ENCODE measurements at places on chromosomes 16 and 17. TPM values are rescaled to one million over a fixed set of nuclear protein-coding genes. Genes with fewer than 3 reads are reported as not detected.

GRCh38 chr16:73054813-73055482 is 7.0 kb upstream of the ZFHX3 start:
- peak; percentile 64 for DNase-seq

Gene KCNH4
- total RNA-seq: not detected

GRCh38 chr17:40312893-40313667 is 4.1 kb downstream of the RARA start:
- DNase-seq: no peak

GRCh38 chr16:89350701-89351380 is 133.3 kb downstream of the ZNF778 start:
- no peak for DNase-seq

Gene CACNG1
- total RNA-seq: 0.06 TPM

DNA sequence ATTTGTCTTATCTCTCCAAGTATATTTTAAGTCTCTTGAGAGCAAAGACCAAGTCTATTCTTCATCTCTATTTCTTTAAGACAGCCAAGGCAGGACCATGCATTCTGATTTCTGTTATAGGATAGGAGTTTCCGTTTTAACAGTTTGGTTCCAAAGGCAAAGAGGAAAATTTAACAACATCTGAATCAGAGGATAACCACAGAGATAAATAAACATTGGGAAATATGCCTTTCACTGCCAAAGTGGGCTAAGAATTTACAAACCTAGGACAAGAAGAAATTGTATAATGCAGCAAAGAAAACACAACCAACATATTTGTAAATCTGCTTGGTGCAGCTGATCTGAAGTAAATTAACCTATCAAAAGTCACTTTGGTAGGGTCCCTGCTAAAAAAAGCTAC is 37.7 kb downstream of the USP32 start:
- peak; percentile 70 for DNase-seq

GRCh38 chr17:79520167-79521165 is 90.4 kb downstream of the RBFOX3 start:
- no peak for DNase-seq

GRCh38 chr16:73996624-73997339 is 299.8 kb upstream of the PSMD7 start:
- peak; percentile 7 for DNase-seq

DNA sequence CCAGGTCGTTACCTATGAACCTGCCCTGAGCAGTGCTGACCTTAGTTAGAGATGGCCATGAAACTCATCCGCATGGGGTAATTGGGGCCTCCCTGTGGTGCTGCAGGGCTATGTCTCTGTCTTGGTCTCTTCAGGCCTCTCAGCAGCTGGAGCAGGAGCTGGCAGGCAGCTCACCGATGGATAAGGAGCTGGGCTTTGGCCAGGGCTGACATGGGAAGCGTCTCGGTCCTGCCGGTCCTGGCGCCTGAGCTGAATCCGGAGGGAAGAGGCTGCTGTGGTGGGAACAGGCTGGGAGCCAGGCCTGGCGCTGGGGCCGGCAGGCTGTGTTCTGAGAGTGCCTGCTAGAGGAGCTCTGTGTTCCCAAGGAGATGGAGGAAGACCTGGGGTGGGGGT is 10.1 kb downstream of the IL32 start:
- DNase-seq: no peak

GRCh38 chr16:73237601-73238000 is 189.7 kb upstream of the ZFHX3 start:
- no peak for DNase-seq

GRCh38 chr17:428414-428813 is 75.8 kb upstream of the RPH3AL start:
- no peak for DNase-seq

GRCh38 chr16:60230666-60231065 is 1496.5 kb upstream of the GOT2 start:
- DNase-seq: peak; percentile 6

Gene ARHGDIA
- 315 TPM for total RNA-seq

DNA sequence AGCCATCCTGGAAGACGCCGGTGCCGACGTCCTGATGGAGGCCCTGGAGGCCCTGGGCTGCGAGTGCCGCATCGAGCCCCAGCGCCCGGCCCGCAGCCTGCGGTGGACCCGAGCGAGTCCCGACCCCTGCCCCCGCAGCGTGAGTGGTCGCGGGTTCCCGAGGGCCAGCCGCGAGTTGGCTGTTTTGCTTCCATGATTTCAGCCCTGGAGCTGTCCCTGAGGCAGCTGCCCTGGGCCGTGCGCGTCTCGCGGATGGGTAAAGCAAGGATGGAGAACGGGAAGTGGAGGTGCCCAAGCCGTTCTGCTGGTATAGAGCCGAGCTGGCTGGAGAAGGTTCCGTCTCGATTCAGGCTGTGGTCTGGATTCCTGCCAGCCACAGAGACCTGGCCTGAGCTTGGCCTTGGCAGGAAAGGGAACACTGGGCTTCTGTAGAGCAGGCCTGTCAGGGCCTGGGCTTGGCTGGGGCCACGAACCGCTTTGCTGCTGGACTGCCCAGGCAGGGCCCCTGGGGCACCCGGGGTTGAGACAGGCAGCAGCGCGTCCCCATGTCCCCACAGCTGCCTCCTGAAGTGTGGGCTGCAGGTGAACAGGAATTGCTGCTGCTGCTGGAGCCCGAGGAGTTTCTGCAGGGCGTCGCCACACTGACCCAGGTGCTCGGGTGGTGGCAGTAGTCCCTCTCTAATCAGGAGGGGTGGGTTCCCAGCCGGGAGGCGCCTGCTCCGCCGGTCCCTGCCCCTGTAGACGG is 941 bp upstream of the MRPS34 start:
- DNase-seq: no peak

Gene MT1A
- total RNA-seq: not detected

DNA sequence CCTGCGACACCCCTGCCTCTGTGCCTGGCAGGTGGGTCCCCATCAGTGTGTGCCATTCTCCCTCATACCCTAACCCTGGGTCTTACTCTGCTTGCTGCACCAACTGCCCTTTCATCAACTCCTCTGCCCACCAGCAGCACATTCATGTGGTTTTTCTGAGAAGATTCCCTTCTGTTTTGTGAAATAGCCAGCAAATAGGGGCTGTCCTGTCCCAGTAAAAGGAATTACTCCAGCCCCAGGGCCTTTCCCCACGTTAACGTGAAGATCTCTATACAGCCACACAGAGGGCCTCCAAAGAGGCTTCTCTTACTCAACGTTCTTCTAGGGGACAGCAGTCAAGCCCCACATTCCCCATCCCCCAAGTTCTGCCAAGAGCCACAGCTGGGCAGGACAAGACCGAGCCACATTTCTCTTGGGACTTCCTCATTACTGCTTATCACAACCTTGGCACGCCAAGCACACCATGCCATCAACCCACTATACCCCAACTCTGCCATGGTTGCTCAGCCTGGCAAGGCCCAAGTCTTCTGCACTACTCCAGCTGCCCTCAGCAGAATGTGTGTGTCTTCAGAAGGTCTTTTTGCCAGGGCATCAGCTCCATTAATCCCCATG is 18.7 kb upstream of the CCL2 start:
- no peak for DNase-seq

DNA sequence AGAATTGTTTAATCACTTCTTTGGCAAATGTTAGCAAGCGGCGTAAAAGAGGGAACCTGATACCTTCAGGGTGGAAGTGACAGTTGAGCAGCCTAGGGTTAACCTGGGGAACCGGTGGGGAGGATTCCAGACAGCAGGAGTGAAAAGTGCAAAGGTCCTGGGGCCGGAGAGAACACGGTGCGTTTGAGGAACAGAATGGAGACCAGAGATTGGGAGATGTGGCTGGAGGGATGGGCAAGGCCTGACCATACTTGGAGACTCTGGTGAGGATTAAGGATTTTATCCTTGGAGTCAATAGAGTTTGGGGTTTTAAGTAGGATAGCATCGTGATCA is 2.3 kb upstream of the ZNF500 start:
- DNase-seq: no peak

GRCh38 chr17:14622615-14623101 is 321.8 kb downstream of the HS3ST3B1 start:
- no peak for DNase-seq

Gene C17orf50
- not detected for total RNA-seq

Data from HT1080 (cell line).